ENCODE measurements at places on chromosomes 16 and 17.

DNA sequence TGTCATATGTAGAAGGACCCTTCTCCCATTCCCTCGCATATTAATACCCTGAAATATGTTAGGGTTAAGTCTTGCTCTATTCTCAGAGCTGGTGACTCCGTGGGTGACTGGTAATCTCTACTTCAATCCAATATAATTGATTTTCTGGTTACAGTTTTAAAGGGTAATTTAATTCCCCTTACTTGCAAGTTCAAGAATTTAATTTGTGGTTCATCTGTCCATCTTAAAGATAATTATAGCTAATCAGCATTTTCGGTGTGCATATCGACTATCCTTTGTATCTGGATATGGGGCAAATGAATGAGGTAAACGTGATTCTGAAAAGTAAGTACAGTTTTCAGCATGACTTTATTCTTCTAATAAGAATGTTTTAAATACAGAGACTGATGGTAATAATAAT, 250.0 kb downstream of the CNTNAP4 start:
- no peak for DNase-seq

- DNase-seq: no peak
Observed at GRCh38 chr17:77810536-77810935, 148.0 kb upstream of the TNRC6C start.

DNA sequence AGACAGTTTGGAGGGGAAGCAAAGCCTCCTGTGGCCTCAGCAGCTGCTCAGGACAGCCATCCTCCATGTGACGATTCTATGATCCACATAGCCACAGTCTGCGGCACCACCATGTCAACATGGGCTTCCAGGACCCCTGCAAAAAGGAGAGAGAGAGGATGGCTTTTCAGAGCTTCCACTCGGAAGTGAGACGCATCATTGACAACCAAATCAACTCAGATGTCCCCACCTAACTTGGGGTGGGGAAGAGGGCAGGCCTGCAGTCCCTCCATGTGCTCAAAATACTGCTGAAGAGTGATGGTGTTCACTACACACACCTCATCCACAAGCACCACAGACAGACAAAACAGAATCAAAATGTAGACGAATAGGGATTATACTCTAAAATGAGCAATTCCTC, 5.9 kb upstream of the METTL16 start:
- DNase-seq: no peak

GRCh38 chr17:63433746-63434591, 12.1 kb downstream of the CYB561 start:
- no peak for DNase-seq

DNA sequence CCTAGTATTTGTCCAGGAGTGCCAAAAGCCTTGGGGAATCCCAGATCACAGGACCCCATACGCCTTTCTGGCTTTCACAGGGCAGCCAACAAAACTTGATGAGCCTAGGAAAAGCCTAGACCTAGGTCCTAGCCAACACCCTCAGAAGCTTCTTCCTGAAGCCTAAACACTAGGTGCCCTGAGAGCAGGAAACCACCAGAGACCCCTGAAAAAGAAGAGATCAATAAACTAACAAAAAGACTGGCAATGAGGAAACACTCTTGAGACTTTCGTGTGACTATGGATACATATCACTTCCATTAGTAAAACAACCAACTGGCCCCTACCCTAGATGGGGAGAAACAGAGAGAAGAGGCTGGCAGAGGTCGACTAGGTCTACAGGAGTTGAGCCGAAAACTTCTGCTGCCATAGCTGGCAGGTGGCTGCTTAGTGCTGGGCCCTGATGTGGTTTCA, 1.2 kb downstream of the ORMDL3 start:
- DNase-seq: no peak

DNA sequence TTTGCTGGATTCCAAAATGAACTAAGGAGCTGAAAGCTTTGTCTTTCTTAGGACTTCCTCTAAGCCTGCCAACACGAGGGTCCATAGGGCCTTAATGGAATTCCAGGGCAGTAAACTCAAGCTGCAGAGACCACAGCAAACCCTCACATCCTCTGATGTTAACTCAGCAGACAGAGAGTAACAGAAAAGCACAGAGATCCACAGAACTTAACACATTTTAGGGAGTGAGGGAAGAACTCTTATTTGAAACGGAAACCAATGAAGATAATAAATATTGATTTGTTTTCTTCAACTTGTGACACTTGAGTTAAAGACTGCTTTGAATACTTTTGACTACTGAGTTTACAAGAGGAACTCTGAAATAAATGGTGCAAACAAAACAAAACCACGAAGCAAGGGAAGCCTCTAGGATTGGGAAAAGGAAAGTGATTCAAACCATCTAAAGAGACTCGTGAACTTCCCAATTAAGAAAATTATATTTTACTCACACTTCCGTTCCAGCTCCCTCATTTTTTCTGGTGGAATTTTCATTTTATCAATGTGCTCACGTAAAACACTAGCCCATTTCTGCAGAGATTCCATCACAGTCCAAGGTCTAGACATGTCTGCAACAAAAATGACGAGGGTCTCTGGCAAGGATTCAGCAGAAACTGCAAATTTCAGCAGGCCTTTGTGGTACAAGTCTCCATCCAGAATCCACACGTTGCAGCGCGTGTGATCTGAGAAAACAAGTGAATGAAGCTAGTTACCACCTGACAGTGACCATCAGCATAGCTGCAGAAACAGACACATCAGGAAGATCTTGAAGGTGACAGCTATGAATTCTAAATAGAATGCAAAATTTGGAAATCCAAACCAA, 9.2 kb downstream of the DYNC1LI2 start:
- no peak for DNase-seq

Measured in NCI-H510A (cell line).